HFFc6 (cell line): ENCODE measurements at places on chromosomes 3 and 15. TPM values are rescaled to one million over a fixed set of nuclear protein-coding genes. Genes with fewer than 3 reads are reported as not detected.

Gene CCR8
- total RNA-seq = not detected in 3 replicates

Gene FRMD5
- 0.70 and 0.97 TPM in 2 replicates for total RNA-seq

Gene TMEM158
- 28.6 and 43.2 TPM in 2 replicates for total RNA-seq

Gene ZNF620
- 0.57 and 0.94 TPM in 2 replicates for total RNA-seq

Gene SCN5A
- not detected in 3 replicates for total RNA-seq

GRCh38 chr3:53938645-53939044 is 47.0 kb upstream of the SELENOK start:
- H3K27ac ChIP-seq = no peak overlapping the region
- H3K27me3 ChIP-seq = no peaks in the 10 kb centered on the region; the same call in 1 of the 2 replicates
- H3K36me3 ChIP-seq = no peaks in the 10 kb centered on the region

DNA sequence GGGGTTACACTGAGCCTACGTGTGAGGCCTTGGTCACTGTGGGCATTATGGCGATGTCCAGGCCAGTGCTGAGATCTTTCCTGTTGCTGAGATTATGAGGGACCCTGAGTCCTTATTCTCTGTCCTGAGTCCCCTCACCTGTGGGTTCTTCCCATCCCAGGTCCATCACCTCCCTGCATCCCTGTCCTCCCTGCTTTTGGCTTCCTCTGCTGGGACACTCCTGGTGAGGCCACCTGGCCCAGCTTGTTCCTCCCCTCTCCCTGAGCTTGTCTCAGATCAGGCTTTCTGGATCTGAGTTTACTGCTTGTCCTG is 36.1 kb downstream of the AMOTL2 start:
- H3K27me3 ChIP-seq = no peaks in the 10 kb centered on the region; the same call in 1 of the 2 replicates
- no peak overlapping the region for H3K4me3 ChIP-seq
- H3K27ac ChIP-seq = no peak overlapping the region

DNA sequence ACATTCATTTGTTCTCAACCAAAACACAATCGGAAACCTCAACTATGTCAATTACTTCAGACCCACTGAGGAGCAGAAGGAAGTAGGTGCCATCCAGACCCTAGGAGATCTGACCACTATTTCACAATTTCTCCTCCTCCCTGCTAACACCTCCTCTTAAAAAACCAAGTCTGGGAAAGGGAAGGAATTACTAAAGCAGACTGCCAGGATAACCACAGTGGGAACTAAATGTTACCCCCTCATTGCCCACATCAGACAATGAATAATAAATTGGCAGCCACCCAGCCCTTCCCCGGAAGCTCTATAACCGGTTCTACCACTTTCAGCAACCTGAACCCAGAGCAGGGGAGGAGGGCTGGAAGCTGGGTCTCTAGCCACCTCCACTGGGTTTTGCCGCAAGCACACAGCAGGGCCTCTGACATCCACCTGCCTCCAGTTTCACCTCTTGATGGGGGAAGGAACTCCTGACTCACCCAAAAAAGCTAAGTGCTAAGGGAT is 17.6 kb downstream of the C15orf62 start:
- H3K27me3 ChIP-seq = no peaks in the 10 kb centered on the region
- H3K4me3 ChIP-seq = no peak overlapping the region
- H3K27ac ChIP-seq = peak overlapping the region; percentile 32; the same call in 1 of the 2 replicates
- peak; percentile 27 for DNase-seq
- H3K36me3 ChIP-seq = 0 out of 2 replicates have a peak, but pooled peaks cover 4% of the 10 kb centered on the region

- peaks cover 5% of the 10 kb centered on the region; the same call in 1 of the 2 replicates for H3K4me1 ChIP-seq
- no peak overlapping the region for H3K27ac ChIP-seq
- H3K27me3 ChIP-seq = peaks cover 14% of the 10 kb centered on the region
Measured at GRCh38 chr15:82018201-82018600, 27.6 kb downstream of the MEX3B start.

DNA sequence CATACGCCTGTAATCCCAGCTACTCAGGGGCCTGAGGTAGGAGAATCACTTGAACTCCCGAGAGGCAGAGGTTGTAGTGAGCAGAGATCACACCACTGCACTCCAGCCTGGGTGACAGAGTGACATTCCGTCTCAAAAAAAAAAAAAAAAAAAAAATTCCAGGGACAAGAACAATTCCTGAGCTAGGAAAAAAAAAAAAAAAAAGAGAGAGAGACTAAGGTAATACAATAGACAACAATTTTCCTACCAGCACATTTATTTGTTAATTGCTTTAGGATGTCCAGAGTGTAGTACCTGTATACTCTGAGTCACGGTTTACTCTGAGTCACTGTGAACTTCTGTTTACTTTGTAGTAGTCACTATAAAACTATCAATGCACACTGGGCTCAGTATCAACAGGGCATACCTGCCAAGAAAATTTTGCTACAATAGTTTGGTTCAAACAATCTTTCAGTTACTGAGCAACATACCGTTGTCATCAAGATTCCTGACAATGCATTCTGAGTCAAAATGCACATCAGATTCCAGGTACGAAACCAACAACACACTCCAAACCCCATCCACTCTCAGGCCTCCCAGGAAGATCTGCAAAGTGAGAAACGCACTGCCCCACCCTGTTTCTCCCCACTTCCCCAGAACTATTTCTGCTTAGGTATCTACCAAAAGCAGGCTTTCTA is 28.3 kb downstream of the IGF2BP2 start:
- peak; percentile 71 for DNase-seq
- H3K4me3 ChIP-seq = peak overlapping the region; percentile 52; the same call in 1 of the 2 replicates
- peaks cover 72% of the 10 kb centered on the region for H3K4me1 ChIP-seq
- H3K27ac ChIP-seq = peak overlapping the region; percentile 90

DNA sequence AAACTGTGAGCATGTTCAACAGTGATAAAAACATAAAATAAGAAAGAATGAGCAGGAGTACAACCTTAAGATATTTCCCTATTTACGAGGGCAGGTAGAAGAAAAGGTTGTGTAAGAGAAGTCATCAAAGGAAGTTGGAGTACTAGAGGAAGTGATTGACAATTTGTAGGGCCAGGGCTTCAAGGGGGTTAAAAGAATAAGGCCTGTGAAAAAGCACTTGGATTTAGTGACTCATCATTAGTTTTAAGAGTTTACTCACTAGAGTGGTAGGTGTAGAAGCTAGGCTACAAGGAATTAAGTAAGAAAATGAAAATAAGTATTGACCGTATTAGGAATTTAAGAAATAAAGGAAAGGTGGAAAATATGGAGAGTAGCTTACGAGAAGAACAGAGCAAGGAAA is 23.6 kb downstream of the KCNMB3 start:
- peaks cover 17% of the 10 kb centered on the region; the same call in 1 of the 2 replicates for H3K36me3 ChIP-seq
- no peak overlapping the region for H3K4me3 ChIP-seq
- peaks cover 8% of the 10 kb centered on the region for H3K4me1 ChIP-seq
- H3K27ac ChIP-seq = peak overlapping the region; percentile 6; the same call in 1 of the 2 replicates

DNA sequence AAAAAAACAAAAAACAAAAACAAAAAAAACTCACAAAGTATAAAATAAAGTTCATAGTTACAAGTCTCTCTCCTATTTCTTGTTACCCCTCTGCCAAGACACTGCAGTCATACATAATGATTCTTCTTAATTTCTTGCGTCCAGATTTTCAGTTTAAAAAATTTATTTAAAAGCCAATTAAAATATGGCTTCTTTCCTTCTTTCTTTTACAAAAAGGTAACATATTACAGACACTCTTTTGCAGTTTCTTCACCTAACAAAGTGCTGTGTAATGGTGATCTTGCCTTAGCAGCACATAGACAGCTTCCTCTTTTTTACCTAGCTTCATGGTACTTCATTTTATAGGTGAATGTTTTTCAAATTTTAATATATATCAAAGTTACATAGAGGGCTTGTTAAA is 136.1 kb upstream of the SGO1 start:
- H3K36me3 ChIP-seq = no peaks in the 10 kb centered on the region
- DNase-seq = no peak
- H3K4me1 ChIP-seq = no peaks in the 10 kb centered on the region; the same call in 1 of the 2 replicates
- H3K27ac ChIP-seq = no peak overlapping the region
- no peak overlapping the region for H3K4me3 ChIP-seq

DNA sequence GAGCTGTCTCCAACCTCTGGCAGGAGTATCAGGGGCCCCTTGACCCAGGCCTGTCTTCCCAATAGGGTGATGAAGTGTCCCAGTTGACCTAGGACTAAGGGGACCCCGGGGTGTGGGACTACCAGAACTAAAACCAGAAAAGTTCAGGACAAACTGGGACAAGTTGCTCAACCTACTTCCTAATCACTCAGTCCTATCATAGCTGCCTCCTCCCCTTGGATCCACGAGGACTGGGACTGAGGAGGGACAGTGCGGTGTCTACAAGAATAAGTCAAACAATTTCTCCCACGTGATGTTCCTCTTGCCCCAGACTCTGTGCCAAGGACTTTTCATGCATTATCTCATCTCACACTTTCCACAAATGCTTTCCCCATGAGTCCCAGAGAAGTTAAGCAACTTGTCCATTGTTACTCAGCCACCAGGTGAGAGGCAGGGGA is 49.4 kb upstream of the SLCO2A1 start:
- no peak overlapping the region for H3K4me3 ChIP-seq
- peaks cover 7% of the 10 kb centered on the region for H3K27me3 ChIP-seq
- peaks cover 28% of the 10 kb centered on the region; the same call in 1 of the 2 replicates for H3K4me1 ChIP-seq
- no peak overlapping the region for H3K27ac ChIP-seq

DNA sequence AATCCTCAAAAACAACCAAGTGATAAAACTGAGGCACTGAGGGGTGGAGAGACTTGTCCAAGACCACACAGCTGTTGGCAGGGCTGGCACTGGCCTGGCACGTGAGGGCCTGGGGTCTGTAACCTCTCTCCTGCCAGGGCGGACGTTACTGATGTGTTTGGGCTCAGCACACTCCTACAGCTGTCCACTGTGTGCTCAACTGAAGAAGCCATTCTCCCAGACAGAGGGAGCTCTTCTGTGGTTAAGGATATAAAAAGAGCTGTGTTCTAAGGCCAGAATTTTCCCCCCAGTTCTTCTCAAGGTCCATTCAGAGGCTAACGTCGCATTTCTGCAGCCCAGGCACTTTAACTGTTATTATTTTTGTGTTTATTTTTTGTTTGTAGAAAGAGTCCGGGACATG is 429.0 kb upstream of the ATP11B start:
- H3K36me3 ChIP-seq = 0 out of 2 replicates have a peak, but pooled peaks cover 4% of the 10 kb centered on the region
- no peak for DNase-seq
- no peak overlapping the region for H3K27ac ChIP-seq
- H3K4me1 ChIP-seq = no peaks in the 10 kb centered on the region

DNA sequence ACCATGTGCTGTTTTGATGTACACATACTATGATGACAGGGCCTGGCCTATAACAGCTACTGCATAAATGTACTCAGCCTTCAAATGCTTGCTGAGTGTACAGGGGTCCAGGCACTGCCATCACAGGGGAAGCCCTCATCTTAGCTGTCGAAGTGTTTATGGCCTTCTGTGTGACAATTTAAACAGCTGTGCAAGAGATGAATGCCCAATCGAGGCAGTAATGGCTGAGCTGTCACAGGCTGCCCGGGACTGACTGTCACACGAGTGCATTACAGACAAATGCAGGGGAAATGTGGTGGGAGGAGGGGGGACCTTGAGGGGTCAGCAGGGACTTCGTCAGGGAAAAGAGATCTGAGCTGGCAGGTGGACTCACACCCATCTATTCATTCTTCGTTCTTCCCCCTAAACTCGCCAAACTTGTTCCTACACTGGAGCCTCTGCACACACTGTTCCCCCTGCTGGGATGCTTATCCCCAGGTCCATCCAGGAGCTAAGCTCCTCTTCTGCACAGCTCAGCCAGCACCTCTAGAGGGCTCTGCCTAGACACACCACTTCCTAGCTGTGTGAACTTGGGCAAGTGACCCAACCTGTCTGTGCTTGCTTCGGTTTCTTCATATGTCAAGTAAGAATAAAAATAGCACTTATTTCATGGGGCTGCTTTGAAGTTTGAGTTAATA is 156.2 kb upstream of the IQSEC1 start:
- H3K27ac ChIP-seq = no peak overlapping the region
- H3K4me1 ChIP-seq = no peaks in the 10 kb centered on the region
- no peaks in the 10 kb centered on the region for H3K36me3 ChIP-seq
- no peak overlapping the region for H3K4me3 ChIP-seq
- DNase-seq = peak; percentile 13

GRCh38 chr15:42239528-42240182 is 31.6 kb upstream of the VPS39 start:
- peak; percentile 2 for DNase-seq
- no peaks in the 10 kb centered on the region for H3K27me3 ChIP-seq
- peaks cover 50% of the 10 kb centered on the region for H3K36me3 ChIP-seq
- H3K27ac ChIP-seq = peak overlapping the region; percentile 3; the same call in 1 of the 2 replicates
- H3K4me3 ChIP-seq = peak overlapping the region; percentile 37; the same call in 1 of the 2 replicates
